ENCODE measurements at places on chromosomes 2 and 18.

DNA sequence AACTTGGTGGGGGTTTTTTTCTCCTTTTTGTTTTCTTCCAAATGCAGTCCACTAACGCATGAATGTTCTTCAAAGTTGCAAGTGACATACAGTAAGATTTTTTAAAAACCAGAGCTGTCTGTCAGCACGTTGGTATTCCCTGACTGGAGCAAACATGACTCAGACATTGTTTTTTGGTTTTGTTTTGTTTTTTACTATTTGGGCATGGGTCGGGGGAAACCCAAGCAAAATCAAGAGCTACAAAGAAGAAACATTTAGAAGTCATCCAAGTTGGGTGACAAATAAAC is 726 bp upstream of the CCDC88A start:
- DNase-seq: no peak

- no peak for DNase-seq
Observed at GRCh38 chr2:157848213-157848612, 27.9 kb downstream of the ACVR1 start.

DNA sequence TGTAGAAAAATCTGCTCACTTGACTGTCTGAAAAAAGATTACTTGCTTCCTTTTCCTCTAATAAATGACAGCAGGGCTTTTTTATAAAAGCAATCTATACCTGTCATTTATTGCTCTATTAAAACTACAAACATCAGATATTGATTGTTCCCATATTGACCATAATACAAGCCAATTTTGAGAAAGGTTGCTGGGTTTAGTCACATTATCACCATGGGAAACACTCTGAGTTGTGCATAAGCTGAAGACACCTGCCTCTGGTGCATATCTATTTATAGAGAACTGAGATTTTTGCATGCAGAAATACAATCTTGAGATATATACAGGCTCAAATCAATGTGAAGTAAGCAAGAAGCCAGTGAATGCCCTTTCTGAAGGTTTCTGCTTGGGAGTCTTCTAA is 853.9 kb downstream of the DCC start:
- no peak for DNase-seq

DNA sequence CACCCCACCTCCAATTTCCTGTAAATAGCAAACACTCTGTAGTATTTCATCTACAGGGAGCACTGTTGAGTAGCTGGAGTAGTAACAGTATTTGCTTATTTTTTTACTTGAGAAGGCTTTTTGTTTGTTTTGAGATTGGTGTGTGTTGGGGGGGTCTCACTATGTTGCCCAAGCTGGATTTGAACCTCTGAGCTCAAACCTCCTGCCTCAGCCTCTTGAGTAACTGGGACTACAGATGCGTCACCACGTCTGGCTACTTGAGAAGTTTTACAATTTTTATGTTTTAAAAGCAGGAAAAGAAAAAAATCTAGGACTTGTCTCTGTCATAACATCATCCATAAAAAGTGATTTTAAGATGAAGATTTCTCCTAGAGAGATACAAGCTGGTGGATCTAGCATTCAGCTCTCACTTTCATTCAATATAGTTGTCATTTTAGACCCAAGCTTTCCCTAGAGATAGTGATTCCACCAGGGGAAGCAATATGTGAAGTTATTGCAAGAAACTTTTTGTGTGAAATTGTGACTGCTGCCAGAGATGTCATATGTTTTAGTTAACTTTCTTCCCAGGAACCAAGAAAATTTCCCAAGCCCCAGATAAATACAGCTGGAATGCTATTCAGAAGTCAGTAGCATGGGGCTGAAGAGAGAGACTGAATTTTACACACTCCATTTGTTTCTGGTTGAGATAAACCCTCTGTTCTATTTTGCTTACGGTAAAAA is 60.2 kb upstream of the MAP4K3 start:
- no peak for DNase-seq

DNA sequence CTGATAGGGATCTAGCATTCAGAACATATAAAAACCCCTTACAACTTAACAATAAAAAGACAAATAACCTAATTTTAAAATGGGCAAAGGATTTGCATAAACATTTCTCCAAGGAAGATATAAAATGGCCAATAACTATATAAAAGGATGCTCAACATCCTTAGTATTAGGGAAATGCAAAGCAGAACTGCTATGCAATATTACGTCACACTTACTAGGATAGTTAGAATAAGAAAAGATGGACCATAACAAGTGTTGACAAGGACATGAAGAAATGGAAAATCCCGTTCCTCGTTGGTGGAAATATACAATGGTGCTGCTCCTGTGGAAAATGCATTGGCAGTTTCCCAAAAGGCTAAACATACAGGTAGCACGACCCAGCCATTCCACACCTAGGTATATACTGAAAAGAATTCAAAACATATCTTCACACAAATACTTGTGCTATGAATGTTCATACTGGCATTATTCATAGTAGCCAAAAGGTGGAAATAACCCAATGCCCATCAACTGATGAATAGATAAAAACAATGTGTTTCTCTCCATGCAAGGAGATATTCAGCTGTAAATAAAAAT is 48.2 kb upstream of the REV1 start:
- no peak for DNase-seq

- no peak for DNase-seq
Observed at GRCh38 chr18:73645160-73645715, 502.4 kb downstream of the FBXO15 start.

DNA sequence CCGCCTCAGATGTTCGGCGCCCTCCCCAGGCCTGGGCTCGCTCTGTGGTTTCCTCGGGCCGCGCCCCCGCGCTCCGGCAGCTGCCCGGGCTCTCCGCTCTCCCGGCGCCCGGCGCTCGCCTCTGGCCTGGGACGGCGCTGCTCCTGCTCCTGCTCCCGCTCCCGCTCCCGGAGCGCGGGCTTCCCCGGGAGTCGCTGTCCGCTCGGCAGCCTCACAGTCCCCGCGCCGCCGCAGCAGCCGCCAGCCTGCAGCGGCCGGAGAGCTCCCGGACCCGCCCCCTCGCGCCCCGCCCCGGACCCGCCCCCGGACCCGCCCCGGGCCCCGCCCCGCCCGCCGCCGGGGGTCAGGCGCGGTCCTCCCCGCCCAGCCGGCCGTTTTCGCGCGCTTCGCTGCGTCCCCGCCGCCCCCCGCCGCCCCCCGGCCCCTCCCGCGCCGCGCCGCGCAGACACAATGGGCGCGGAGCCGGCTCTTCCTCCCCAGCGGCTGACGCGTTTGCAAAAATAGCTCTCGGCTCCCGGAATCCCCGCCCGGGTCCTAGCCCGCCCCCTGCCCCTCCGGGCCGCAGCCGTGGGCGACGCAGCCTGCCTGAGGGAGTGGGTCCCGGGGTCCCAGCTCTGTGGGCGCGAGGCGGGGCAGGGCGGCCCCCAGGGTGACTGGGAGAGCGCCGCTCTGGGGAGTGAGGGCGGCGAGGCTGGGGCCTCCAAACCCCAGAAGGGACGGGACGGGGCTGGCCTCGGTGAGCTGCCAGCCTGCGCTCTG is at the start of gene ARL4C:
ARL4C (minus strand) TSS at position 247 of the 759 bp plus-strand sequence. CDS start 495 bp downstream, outside the sequence.
- peak; percentile 46 for DNase-seq

DNA sequence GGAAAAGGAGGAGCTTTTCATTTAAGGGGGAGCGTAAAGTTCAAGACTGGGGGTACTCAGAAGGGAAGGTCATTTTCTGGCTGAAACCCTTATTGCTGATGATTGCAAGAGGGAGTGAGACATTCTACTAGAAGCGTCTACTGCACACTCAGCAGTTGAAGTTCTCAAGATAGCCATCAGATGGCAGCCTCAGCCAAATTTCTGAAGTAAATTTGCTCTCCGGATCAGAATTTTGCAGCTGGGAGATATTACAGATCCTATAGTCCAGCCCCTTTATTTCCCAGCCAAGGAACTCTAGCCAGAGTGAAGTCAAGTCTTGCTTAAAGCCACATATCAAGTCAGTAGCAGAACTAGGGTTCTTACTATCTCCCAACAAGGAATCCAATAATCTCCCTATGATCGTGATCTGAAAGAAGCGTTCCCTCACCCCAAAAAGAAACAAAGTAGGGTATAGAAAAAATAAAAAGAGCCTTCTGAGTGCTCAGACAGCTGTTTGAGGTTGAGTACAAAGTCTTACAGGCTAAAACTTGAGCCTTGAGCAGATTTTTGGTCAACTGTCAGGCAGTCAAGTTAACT is 24.0 kb downstream of the RAX start:
- DNase-seq: peak; percentile 44

DNA sequence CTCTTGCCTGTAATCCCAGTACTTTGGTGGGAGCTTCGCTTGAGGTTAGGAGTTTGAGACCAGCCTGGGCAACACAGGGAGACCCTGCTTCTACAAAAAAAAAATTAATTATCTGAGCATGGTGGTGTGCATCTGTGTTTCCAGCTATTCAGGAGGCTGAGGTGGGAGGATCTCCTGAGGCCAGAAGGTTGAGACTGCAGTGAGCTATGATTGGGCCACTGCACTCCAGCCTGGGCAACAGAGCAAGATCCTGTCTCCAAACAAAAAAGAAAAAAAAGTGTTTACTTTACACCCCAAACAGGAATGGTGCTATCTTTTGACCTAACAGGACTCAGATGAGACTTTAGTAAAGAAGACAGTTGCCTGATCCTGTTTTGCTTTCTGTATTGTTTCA is 35.6 kb downstream of the MAL start:
- no peak for DNase-seq

DNA sequence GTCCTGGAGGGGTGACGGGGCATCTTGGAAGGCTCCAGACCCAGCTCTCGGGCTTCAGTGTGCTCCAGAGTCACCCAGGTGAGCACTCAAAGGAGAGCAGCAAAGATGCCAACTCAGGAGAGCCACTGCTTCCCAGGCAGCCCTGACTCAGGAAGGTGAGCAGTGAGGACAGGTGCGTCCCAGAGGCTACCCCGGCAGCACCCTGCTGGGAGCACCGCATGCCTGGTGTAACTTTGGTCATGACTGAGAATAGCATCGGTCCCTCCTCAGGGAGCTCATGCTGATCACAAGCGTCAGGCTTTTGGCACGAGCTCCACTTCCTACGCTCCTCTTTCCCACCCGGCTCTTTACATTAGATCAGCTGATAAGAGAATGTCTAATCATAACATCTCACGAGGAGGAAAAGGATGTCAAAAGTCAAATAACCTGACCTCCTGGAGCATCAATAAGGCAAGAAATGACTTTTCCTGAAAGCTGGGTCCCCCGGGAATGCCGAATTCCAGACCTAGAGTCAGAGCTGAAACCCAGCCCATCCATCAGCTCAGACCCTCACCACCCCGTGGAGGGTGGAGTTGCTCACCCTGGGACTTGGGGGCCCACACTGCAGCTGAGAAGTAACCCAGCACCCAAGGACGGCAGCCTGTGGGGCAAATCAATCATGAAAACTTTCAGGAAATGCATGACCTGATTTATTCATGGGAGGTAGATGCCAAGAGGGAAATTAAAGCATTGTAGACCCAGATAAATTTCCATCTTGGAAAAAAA is 248.8 kb downstream of the ACKR3 start:
- no peak for DNase-seq

GRCh38 chr2:236887531-236887930 is 198.2 kb upstream of the COPS8 start:
- no peak for DNase-seq

DNA sequence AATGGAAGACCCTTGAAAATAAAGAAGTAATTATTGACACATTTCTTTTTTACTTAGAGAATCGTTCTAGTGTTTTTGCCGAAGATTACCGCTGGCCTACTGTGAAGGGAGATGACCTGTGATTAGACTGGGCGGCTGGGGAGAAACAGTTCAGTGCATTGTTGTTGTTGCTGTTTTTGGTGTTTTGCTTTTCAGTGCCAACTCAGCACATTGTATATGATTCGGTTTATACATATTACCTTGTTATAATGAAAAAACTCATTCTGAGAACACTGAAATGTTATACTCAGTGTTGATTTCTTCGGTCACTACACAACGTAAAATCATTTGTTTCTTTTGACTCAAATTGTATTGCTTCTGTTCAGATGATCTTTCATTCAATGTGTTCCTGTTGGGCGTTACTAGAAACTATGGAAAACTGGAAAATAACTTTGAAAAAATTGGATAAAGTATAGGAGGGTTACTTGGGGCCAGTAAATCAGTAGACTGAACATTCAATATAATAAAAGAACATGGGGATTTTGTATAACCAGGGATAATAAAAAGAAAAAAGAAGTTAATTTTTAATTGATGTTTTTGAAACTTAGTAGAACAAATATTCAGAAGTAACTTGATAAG is 3.3 kb downstream of the PMAIP1 start:
- no peak for DNase-seq

GRCh38 chr2:165070076-165070475 is 114.8 kb upstream of the SLC38A11 start:
- DNase-seq: no peak

DNA sequence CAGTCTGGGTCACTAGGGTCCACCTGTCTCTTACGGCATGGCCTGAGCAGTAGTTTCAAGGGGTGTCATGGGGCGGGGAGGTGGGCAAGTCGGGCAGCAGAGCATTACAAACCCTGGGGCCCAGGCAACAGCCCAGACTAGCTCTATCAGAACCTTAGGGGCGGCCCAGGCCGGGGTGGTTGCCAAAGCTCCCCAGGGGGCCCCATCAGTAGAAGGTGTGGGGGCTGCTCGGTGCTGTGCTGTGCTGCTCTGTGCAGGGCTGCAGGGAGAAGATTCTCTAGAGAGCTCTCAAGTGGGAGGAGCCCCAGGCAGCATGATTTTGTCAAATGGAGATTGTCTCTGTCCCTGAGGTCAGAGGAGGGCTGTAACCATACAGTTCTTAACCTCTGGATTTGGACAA is 36.4 kb upstream of the SLC14A1 start:
- DNase-seq: peak; percentile 16

DNA sequence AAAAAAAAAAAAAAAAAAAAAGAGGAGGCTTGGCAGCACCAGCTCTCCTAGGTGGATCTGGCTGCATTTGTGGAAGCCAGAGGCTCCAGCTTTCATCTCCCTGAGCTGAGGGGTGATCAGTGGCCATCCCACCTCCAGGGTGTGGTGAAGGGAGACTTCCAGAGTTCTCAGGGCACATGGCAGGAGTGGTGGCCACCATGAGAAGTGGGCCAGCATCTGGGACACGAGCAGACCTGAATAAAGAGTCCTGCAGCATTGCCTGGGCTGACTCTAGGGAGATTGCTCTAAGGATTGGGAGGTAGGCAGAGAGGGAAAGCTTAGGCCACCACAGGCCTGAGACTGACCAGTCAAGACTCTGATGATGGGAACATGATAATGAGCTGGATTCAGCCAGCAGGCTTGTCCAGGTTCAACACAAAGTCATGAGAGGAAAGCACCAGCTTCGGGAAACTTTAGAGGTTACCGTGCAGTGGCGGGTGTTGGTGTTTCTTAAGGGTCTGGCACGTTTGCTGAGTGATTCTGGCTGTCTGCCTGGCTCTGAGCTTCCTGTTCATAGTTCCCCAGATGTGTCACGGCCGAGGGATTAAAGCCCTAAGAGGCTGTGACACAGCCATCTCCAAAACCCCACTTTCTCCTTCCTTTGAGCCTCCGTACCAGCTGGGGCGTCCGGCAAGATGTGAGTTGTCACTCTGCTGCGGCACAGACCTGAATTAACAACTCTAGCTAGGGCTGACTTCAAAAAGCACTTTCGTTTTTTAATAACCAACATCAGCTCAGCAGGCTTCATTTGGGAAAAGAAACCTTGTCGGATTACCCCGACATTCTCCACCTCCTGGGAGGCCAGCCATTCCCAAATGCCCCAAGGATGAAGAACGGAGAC is 38.3 kb upstream of the IL1R1 start:
- DNase-seq: peak; percentile 88
